ENCODE measurements at places on chromosomes 2 and 18.

DNA sequence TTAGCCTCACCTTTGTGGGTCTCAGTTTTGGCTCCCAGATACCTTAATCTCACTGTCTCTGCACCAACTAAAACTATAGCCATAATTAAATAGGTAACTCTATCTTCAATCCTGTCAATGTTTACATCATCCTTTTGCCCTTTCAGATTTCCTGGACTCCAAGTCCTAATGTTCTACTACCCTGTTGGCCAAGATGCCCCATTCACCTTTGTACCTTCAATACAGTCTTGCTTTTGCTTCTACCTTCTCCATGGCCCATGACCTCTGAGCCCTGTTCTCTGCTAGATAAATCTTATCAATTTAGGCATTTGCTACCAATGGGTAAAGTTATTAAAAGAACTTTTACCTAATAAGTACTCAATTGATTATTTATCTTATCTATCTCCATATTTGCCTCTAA, 635.5 kb downstream of the ARHGAP15 start:
- no peak for DNase-seq

DNA sequence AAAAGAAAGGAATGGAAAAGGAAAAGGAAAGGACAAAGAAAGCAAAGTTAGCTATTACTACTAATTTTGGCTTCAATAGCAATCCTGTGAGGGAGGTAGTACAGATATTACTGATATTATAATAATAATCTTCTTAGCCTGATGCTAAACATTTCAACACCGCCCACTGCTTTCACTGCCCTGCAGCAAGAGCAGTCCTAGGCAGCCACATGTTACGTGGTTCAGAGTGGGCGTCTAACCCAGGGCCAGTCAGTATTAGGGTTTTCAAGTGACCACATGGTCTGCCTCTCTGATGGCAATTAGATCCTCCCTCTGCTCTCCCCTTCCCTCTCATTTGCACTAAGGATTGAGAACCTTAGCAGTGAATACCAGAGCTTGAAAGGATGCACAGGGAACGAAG, 83.7 kb upstream of the ZNF397 start:
- DNase-seq, result no peak

DNA sequence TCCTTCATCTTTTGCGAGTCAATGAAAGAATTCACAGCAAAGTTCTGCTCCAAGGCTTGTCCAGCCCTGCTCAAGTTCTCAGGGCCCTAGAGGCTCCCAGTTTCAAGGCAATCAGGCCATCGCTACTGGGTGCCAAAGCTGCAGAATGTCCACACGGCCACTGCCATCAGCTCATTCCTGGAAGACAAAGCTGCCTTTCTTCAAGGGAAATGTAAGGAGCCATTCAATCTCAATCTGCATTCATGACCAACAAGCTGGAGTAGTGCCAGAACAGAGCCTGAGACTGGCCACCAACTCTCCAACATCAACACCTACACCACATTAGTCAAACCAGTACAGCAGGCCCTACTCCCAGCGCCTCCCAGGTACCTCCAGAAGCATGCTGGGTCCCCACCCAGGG, 202.2 kb downstream of the TCF4 start:
- DNase-seq, result no peak

DNA sequence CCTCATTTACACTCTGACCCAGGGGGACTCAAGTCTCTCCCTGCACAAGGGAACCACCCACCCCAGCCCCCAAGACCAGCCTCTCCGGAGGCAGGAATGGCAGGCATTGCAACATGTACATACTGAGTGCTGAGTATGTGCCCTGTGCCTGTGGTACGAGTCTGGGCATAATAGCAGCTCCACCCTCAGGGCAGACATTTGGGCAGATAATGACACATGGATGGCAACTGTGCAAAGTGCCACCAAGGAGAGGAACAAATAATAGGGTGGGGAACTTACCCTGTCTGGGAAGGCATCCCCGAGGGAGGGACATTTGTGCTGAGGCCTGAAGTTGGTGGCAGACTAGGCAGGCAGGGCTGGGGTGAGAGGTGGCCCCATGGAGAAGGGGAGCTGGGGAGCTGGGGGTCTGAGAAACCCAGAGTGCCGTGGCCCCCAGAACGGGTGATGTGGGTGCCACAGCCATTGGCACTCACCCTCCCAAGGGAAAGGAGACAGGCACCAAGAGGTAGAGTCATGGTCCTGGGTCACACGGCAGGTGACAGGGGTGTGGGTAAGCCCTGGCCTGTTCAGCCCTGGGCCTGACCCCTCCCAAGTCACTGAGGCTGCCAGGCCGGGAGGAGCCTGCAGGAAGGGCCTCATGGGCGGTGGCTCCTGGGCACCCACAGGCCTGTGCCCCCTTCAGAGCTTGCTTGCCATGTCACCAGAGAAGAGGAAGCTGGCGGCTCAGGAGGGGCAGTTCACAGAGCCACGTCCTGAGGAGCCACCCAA, 15.7 kb upstream of the GPR17 start:
- no peak for DNase-seq

DNA sequence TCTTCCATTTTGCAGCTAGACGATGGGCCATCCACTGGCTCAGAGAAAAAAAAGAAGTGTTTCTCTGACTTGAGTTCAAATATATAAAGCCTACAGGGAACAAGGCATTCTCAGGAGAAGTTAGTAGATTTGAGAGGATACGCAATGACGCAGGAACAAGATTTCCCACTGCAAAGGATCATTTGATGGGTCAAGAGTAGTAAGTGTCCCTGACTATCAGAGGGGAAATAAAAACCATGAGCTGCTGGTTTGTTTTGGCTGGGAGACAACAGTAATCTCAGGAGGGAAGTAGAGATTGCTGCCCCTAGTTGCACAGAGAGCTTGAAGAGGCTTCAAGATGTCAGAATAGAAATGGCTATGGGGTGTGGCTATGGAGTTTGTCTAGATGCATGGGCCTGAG, 22.3 kb upstream of the MYO1B start:
- DNase-seq, result no peak

DNA sequence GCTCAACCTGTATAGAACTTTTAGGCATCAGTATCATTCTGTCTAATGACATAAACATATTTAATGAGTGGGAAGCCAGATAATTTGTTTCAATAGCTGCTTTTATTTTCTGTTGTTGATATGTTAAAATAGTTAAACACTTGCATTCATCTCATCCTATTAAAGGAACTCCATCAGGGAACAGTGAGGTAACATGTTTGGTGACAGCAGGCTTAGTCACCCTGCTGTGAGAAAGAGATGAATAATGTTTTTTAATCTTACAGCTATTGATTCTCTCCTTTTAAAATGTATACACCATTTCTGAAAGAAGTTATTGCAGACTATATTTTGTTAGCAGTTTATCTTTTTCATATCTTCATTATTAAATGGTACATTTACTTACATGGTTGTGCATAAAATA, 123.3 kb upstream of the CWC22 start:
- no peak for DNase-seq

DNA sequence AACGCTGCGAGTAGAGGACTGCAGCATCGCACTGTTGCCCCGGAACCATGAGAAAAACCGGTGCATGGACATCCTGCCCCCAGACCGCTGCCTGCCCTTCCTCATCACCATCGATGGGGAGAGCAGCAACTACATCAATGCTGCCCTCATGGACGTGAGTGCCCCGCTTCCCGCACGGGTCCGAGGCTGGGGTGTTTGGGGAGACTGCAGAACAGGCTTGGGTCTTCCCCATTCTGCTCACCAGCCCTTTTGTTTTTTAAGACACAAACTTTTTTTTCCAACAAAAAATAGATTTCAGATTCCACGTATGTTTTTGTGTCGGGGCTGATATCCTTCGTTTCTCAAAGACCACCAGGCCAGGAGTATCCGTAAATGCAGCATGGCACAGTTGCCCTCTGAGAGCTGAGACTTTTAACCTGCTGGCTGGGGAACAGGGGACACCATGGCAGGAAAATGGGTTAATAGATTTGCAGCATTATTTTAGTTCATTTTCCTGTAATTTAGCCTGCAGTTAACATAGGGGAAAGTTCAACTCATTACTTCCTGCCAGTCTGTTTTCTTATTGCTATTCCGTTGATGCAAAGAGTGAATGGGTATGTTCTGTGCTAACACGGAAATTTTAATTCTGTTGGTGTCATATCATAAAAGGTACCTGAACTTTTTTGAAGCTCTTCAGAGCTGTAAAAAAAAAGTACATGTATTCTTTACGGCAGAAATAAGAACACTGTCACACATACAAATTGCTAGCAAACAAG, 229.9 kb upstream of the RAB12 start:
- no peak for DNase-seq

DNA sequence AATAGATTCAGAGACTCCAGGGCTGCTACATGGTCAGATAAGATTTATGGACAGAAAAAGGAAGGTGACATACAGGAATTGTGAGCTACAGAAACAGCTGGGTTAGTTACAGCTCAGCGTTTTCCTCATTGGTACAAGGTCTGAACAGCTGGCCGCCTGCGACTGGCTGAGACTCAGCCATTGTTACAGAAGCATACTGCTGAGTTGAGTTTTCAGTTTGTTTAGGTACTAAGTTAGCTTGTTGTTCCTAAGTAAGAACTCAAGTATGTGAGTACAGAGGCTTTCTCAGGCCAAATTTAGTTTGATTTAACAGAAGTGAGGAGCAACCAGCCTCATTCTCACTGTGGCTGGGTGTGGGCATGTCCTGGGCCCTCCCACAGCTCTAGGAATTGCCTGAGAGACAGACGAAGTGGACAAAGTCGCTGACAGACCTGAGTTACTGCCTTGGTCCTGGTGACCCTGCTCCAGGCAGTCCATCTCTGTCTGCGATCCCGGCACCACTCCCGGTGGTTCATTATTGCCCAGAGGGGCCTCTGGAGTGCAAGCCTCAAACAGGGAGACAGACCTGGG, 27.8 kb upstream of the RHOB start:
- DNase-seq, result no peak

GRCh38 chr18:37783771-37784170, 218.2 kb upstream of the CELF4 start:
- no peak for DNase-seq

GRCh38 chr2:133303150-133303549, 265.1 kb downstream of the NCKAP5 start:
- DNase-seq, result no peak

DNA sequence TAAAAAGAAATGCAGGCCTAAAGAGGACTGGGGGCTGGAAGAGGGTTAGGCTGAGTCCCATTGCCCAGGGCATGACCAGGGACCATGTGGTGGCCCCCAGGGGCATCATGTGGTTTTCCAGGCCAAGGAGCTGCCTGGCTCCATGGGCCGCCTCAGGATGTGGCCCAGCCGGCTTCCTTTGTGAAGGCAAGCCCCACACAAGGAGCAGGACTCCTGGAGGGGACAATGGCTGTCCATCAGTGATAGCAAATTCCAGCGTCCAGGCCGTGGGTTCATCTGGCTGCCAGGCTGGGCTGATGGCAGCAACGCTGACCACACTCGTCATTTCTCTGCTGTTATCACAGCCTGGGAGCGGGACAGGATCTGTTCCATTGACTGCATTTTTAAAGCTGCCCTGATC, 82.5 kb downstream of the GBX2 start:
- no peak for DNase-seq

DNA sequence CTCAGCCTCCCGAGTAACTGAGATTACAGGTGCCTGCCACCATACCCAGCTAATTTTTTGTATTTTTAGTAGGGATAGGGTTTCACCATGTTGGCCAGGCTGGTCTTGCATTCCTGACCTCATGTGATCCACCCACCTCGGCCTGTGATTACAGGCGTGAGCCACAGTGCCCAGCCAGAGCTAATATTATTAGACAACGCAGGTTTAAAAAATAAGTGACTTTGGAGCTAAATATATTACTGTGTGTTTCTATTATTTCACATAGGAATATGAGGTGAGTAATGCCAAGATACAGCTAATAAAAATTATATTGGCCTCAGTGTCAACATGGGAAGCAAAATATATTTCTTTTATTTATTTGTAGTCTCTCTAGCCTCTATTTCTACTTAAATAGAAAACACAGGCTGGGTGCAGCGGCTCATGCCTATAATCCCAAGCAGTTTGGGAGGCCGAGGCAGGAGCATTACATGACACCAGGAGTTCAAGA, 120.2 kb downstream of the C2orf74 start:
- no peak for DNase-seq

DNA sequence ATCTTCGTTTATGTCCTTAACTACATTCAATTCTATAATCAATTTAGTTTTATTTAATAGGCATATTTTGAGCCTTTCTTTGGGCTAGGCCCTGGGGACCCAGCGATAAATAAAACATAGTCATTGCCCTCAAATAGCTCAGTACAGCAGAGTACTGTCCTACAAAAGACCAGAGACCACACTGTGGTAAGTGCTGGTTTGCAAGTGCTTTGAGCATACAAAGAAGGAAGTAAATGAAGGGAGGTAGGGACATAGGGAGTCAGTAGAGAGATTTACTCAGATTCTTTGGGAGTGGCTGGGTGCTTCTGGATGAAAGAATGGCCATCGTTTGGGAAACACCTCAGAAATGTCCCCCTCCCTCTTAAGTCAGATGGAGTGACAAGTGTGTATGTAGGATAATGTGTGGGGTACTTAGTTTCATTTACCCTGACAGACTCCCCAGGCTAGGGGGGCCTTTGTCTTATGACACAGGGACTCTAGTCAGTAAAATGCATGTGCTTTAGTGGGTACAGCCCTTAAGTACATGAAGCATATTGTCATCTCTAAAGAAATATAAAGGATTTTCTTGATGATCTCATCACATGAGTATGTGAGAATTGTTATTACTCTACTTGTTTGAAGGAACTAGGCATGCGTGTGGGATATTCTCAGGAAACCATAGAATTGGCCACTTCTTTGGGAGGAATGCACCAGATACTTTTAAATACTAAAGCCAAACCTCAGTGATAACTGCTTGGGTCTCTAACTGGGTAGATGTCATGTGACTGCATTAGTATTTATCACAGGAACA, 35.1 kb downstream of the MAPRE2 start:
- DNase-seq, result no peak

DNA sequence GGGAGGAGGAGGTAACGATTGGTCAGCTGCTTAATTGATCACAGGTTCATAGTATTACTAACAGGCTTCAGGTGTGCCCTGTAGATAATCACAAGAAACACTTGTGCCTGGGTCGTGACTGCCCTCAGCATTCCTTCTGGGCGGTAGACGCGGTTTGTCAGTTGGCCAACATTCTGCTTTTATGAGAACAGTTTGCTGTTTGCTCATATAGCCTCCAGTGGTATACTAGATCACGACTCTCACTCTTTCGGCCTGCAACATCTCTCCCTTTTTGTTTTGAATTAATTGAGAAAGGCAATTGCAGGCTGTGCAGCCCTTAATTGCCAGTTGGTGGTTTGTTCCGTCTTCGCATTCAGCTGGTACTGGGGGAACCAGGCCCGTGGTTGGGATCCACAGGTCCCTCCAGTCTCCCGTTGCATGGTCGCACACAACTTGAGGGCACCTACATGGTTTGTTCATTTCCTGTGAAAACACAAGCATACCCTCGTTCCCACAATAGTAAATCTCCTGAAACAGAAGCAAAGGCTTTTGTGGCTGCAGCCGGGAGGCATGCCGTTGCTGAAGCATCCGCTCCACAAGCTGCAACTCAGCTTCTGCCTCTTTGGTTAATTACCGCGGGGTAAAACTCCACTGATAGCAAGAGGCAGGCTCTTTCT, 30.3 kb upstream of the GPR17 start:
- DNase-seq, result no peak

- DNase-seq, result no peak
These were observed 13.0 kb upstream of the TYMS start for GRCh38 chr18:644395-645004.
